NCI-H446 treated with DMSO at 0.1 percent for 48 hours (cell line): ENCODE measurements at places on chromosomes 16 and 17.

- peak; percentile 75 for DNase-seq
Observed at GRCh38 chr16:74291577-74292208, 4.9 kb upstream of the PSMD7 start.

GRCh38 chr16:22161999-22162655 is at the start of gene SDR42E2:
TSS of gene SDR42E2 (plus strand) at chr16:22162506. CDS start at chr16:22165583, 3,077 bp downstream.
- no peak for DNase-seq

DNA sequence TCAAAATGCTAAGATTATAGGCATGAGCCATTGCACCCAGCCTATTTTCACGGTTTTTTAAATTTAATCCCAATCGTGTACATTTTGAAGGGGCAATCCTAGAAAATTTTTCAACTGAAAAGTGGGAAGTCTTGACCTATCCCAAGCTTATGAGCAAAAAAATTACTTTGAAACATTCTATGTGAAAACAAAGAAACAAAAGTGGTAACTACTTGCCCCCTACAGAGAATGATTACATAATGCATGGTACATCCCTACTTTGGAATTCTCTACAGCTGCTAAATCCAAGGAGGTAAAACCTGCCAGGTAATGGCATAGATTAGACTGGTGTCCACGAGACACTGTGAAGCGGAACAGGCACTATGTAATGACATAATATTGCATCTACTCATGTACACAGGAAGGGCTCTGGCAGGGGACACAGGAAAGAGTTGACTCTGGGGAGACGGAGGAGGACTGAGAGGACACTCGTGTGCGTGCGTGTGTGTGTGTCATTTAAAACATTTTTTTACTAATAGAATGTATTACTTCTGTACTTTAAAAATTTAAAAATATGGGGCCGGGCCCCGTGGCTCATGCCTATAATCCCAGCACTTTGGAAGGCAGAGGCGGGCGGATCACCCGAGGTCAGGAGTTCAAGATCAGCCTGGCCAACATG is 15.7 kb downstream of the ASGR2 start:
- no peak for DNase-seq

DNA sequence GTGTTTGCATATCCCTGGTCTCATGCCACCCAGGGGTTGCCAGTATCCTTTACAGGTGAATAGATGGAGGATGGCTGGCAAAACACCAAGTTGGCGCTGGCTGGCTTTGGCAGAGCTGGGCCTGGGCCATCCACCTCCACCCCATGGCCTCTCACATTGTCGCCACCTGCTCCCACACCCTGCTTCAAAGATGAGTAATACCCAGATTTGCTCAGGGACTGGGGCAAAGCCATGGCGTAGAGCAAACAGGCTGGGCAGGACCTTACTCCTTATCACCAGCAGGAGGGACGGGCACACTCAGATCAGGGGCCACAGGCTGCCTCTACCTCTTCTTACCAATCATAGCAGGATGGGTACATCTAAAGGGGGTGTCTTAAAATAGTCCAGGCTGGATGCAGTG is 24.3 kb downstream of the PLA2G10 start:
- DNase-seq, result no peak

- no peak for DNase-seq
Observed at GRCh38 chr16:79007614-79008013, 592.9 kb downstream of the MAF start.

DNA sequence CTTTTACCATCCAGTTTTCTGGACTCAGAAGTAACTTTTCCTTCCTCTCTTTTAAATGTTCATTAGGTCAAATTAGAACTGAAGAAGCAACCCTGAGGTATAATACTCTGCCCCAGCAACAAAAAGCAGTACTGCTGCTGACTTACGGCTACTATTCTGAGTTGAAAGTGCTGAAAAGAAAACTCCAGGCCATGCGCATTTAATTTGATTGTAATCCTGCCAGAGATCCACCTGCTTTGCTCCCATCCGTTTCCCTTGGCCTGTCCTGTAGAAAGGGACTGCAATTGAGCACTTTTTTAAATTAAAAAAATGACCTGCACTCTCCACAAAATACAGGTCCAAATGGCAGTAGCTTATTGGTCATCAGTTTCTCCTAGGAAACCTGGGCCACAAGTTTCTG is 61.6 kb downstream of the PITPNC1 start:
- no peak for DNase-seq

DNA sequence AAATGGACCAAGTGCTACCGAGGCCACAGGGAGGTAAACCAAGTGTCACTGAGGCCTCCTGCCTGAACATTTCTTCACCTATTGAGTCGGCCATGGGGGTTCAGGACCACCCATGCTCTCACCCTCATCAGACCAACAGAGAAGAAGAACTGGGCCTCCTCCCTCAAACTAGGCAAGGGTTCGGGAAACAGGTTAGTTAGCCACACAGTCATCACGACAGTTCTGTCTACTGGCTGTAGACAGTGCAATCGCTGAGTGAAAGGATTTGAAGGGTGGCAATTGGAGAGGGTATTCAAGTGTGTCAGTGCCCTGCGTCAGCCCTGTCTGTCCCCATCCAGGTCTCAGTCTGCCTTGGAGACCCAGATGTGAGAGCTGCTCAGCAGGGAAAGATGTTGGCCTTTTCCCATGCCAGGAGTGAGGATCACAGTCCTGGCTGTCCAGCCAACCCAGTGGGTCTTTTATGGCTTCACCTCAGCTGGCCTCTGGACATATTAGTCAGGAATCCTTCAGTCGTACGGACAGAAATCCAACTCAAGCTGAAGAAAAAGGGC is 19.9 kb downstream of the TBX2 start:
- no peak for DNase-seq

DNA sequence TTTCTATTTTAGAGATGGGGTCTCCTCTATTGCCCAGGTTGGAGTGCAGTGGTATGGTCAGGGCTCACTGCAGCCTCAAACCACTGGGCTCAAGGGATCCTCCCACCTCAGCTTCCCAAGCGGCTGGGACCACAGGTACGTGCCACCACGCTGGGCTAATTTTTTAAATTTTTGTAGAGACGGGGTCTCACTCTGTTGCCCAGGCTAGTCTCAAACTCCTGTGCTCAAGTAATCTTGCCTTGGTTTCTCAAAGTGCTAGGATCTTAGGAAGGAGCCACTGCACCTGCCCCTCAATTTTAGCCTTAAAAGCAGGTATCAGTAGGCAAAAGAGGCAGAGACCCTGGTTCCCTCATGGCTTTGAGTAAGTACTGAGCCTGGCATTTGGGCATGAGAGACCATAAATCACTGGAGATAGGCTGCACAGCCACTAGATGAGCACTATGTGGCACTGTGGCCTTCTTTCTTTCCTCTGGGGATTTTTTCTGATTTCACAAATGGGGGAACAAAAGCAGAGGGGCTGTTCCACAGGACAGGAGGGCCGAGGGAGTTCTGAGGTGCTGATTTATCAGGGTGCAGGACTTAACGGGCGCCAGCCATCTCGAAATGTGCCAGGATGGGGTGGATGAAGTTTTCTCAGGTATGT is 82.2 kb downstream of the PLXDC1 start:
- no peak for DNase-seq

GRCh38 chr16:76676356-76676755 is 399.2 kb downstream of the CNTNAP4 start:
- no peak for DNase-seq

- DNase-seq, result no peak
Observed at GRCh38 chr17:51427856-51428255, 167.5 kb downstream of the UTP18 start.

GRCh38 chr16:1510941-1511351 is 17.8 kb downstream of the TELO2 start:
- DNase-seq, result no peak

DNA sequence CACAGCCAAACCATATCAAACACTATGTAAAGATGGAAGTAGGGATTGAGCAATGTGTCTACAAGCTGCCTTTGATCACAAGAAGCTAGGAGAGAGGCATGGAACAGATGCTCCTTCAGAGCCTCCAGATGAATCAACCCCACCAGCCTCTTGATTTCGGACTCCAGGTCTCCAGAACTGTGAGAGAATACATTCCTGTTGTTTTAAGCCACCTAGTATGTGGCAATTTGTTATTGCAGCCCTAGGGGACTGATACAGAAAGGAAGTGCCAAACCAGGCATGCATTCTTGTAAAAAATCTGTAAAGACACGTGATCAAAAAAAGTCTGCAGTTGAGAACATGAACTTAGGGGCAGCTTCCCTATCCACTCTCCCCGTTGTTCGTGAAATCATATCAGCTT is 91.1 kb downstream of the C17orf67 start:
- no peak for DNase-seq

GRCh38 chr16:11249233-11250061 is 6.6 kb downstream of the SOCS1 start:
- DNase-seq, result no peak

DNA sequence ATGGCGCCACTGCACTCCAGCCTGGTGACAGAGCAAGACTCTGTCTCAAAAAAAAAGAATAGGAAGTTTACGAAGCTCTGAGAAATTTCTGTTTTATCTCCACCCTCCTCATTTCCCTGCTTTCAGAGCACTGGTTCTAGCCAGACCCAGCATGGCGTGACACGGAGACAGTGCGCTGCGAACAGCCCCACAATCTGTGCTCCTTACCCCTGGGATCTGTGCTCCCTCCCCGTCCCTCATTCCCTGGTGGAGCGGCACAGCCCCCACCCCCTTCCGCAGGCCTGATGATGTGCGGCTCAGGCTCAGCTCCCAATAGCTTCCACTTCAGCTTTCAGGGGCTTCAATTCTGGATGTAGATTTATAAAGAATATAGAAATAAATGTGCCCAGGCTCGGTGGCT is 56.1 kb upstream of the ENDOV start:
- no peak for DNase-seq

- DNase-seq, result no peak
Observed at GRCh38 chr17:45409659-45410076, 23.0 kb downstream of the ARHGAP27 start.

- DNase-seq, result no peak
Observed at GRCh38 chr16:69861292-69862030, 89.7 kb upstream of the CLEC18A start.

DNA sequence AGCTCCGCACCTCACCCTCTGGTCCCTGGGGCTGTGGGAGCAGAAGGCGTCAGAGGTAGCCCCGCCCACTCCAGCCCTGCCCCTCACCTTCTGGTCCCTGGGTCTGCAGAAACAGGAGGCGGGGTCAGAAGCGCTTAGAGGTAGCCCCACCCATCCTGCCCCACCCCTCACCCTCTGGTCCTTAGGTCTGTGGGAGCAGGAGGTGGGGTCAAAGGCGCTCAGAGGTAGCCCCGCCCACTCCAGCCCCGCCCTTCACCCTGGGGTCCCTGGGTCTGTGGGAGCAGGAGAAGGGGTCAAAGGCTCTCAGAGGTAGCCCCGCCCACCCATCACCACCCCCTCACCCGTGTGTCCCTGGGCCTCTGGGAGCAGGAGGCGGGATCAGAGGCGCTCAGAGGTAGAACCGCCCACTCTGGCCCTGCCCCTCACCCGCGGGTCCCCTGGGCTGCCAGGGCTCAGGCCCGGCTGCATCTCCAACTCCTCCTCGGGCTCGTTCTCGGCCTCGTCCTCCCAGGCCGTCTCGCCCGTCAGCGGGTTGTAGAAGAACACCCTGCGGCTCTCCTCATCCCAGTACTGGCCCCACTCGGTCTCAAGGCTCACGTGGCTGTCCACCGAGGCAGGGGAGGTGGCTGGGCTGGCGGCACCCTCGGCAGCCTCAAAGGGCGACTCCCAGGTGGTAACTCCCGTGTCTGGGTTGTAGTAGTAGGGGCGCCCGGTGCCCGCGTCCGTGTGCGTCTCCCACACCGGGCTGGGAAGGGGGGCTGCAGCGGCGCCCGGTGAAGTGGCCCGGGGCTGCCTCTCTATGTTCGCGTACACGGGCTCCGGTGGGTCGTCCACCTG is 27.2 kb downstream of the ARHGAP27 start:
- no peak for DNase-seq

DNA sequence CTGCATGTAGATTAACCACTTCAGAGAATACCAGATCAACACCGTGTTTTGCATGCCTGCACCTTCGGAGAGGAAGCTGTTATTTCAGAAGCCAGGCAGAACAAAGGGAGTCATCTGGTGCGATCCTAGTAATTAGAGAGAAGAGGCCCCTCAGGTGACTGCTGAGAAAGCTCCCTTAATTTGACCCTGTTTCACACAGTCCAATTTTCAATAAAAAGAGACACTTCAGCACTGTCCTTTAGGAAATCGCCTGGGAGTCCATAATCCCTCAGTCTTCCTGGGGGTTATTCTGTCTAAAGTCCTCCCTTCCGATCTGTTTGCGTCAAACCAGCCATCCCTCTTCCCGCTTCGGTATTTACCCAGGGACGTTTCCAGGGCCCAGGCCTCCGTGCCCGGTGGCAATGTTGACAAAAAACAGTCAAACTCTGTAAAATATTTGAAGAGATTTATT is 23.4 kb upstream of the TNRC6C start:
- no peak for DNase-seq

GRCh38 chr16:71359431-71359830 is 908 bp downstream of the CALB2 start:
- DNase-seq, result no peak

- DNase-seq, result no peak
Observed at GRCh38 chr16:17496891-17497290, 26.1 kb upstream of the XYLT1 start.

DNA sequence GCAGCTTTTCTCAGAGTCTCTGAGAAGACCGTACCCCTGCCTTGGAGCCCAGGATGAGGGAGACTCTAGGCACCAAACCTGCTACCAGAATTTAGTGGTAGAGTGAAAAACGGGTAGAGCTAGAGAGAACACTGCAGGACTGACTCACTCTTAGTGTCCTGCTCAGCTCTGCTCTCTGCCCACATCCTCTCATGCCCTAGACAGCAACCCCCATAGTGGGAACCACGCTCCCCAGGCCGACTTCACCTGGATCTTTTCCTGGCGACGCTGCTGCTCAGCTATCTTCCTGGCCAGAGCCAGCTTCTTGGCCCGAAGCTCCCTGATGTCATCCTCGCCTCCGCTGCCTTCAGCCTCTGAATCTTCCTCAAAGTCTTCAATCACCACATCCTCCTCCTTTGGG is 26.7 kb downstream of the HIC1 start:
- DNase-seq, result no peak

- no peak for DNase-seq
Observed at GRCh38 chr16:79284766-79285165, 315.8 kb downstream of the MAF start.

DNA sequence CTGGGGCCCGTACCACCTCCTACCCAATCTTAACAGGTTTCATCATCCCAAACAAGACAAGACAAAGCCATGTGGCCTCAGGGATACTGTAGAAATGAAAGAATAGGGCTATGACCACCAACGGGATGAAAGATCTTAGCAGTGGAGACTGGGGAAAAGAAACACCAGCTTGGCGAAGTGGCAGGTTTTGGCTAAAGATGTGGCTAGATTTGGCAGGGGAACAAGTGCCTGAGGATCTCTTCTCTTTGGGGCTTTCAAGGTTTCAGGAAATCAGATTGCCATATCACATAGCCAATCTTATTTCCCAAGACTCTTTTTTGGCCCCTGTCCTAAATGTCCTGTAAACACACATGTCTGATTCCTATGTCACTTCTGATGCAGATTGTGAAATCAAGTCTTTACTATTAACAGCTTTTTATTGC is 6.9 kb downstream of the KRT24 start:
- DNase-seq, result no peak

- no peak for DNase-seq
Observed at GRCh38 chr16:87880117-87880696, 10.9 kb upstream of the SLC7A5 start.

GRCh38 chr17:80882323-80882722 is 109.3 kb upstream of the CHMP6 start:
- no peak for DNase-seq

- no peak for DNase-seq
Observed at GRCh38 chr16:89041571-89042481, 51.8 kb upstream of the ACSF3 start.

GRCh38 chr17:51540151-51540550 is 279.8 kb downstream of the UTP18 start:
- no peak for DNase-seq

GRCh38 chr16:47342055-47342454 is 118.8 kb downstream of the ITFG1 start:
- DNase-seq, result no peak
